ENCODE measurements at places on chromosomes 11 and 22.

DNA sequence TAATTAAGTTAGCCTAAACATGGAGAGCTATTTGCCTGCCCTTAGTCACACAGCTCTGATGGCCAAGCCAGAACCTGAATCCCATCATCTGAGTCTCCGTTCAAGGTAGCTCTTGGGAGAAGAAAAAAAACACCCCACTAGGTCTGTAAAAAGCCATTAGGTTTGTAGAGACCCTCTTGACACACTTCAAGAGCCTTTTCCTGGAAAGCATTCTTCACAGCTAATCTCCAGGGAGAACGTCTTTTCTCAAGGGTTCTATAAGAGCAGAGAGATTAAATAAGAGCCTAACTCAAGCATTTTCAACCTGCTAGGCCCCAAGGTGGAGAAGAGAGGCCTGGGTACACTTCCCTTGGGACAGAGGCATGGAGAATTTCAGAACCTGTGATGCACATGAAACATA is 61.6 kb upstream of the NAV2 start:
- no peak for DNase-seq

DNA sequence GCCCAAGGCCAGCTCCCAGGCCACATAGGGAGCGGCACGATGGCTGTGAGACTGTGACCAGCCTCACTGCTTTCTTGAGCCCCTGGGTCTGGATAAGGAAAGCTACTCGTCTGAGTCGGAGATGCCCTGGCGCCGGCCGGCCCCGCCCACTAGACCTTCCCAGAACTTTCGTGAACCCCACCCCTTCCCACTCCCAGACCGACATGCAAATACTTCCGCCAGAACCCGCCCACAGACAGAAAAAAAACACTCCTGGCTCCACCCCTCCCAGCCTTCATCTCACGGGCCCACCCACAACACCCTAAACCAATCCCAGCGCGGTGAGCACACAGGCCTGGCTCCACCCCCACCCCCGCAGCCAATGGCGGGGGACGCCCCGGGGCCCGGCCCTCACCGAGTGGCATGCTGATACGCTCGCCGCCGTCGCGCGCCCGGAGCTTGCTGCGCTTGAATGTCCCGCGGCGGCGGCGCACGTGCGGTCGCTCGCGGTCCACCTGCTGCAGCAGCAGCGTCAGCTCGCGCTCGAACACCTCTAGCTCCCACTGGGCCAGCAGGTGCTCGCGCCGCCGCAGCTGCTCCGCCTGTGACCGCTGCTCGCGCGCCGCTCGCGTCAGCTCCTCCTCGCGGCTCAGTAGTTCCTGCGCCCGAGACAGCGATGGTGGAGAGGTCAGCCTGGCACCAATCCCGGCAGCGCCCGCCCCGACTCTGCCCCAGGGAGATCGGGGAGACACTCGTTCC is 7.0 kb downstream of the MAP3K11 start:
- peak; percentile 97 for DNase-seq

- DNase-seq, result no peak
These were observed 123.8 kb downstream of the TEAD1 start for GRCh38 chr11:12797996-12798395.

DNA sequence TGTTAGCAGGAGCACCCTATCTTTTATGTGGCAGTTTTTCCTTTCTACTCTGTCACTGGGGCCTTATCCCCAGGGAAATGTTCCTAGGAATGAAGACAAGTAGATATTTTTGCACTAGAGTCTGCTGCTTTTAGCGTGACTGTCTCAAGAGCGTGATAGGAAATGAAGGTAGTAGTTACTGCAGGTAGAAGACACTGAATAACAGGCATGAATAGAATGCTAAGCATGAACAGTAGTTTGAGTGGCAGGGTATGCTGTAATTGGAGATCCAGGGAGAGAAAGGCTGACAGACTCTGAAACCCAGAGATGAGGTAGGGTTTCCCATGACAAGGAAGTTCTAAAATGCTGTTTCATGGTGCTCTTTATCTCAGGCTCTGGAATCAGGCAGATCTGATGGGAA is 475.1 kb downstream of the NELL1 start:
- no peak for DNase-seq

DNA sequence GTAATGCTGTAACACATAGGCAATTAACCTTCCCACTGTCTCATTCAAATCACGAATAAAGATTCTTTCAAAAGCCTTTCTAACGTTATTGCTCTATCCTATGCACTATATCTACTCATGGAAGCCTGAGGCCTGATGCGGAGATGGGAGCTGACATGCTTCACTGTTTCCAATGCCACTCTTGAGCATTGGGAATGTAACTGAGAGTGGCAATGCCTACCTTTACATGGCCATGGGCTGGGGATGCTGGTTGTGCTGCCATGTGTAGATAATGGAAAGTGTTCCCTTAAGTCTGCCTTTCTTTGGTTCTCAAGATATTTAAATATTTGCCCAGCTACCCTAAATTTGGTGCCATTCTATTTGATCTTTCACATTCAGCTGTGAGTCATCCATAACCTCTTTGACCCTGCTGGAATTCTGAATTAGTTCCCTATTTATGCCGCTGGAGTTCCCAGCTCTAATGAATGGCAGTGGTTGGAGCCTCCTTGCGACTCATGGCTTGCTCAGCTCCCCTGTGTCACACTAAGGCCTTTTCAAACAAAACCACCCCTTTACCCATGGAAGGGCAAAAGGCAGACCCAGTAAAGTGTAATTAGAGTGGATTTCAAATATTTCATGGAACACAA is 21.4 kb upstream of the DKK3 start:
- peak; percentile 87 for DNase-seq

- no peak for DNase-seq
These were observed 602 bp downstream of the NAT10 start for GRCh38 chr11:34105957-34106504.

DNA sequence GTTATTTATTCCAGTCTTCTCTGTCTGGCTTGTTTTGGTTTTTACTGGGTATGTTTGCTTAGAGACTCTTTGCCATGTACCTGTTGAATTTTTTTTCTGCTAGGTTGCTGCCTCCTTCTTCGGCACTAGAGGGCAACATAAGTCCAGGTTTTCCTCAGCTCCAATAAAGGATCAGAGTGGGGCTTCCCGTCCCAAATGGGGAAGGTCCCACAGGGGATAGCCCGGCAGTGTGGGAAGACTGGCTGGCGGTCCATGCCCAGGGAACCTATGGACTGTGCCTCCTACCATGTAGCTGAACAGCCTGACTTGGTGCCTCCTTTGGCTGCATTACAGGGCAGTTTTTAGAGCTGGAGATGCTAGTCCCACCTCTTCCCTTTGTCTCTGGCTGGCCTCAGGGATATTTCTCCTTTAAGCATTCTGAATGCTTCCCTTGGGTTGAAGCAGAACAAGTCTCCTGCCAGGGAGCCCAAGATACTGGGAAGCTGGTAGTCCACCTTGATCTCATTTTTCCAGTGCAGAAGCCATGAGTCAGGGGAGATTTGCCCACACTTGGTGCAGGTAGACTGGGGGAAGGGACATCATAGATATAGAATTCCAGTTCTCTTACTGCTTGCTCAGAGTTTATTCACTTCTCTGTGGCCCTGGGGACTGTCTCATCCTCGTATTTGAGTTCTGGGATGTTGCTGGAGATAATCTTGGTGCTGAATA is 60.2 kb downstream of the BRD1 start:
- DNase-seq, result peak; percentile 69

DNA sequence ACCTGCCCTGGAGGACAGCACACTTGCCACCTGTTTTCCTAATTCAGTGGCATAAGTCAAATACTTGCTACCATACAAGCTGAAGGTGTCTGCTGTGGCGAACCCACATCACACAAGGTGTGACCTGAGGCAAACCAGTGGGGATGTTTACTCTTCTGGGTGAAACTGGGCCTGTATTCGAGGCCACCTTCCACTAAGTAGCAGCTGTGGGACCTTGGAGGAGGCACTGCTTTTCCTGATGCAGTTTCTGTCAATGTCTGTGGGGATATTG is 927.4 kb downstream of the BRD1 start:
- no peak for DNase-seq

- no peak for DNase-seq
These were observed 991 bp upstream of the SLCO2B1 start for GRCh38 chr11:75149766-75150465.

DNA sequence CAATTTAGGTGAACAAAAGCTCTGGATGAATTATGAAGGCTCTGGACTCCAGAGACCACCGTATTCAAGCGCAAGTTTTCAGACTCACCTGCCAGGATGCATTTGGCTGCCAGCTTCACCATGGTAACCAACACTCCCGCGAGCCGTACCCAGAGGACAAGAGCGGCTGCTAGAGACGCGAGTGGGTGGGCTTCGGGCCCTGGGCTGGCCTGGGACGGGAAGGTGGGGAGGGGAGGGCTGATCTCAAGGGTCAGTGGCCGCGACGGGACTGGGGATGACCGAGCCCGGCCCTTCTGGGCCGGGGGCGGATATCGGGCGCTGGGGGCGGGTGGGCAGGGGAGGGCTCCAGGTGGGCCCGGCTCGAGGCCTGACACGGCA is 344 bp downstream of the IFT27 start:
- no peak for DNase-seq

- DNase-seq, result peak; percentile 41
These were observed 16.9 kb upstream of the SPTY2D1 start for GRCh38 chr11:18650859-18651557.

- DNase-seq, result no peak
These were observed 8.0 kb upstream of the IL2RB start for GRCh38 chr22:37157516-37158285.

GRCh38 chr11:117781627-117782026 is 15.4 kb downstream of the DSCAML1 start:
- DNase-seq, result no peak

- peak; percentile 65 for DNase-seq
These were observed 29.4 kb downstream of the GUCD1 start for GRCh38 chr22:24525416-24526037.

All from foreskin fibroblast (primary cell).